ENCODE measurements at places on chromosomes 13 and 19. TPM values are rescaled to one million over a fixed set of nuclear protein-coding genes. Genes with fewer than 3 reads are reported as not detected.

The PSG2 gene
- not detected for total RNA-seq

The RFPL4AL1 gene
- total RNA-seq: 0.38 TPM

The GIPR gene
- 3.2 TPM for total RNA-seq

The DCT gene
- not detected for total RNA-seq

The RAB3D gene
- total RNA-seq: 3.3 TPM

The IQCN gene
- total RNA-seq: 0.99 TPM

The SUCLA2 gene
- total RNA-seq: 29.2 TPM

The IL12RB1 gene
- not detected for total RNA-seq

The ZNF575 gene
- 1.6 TPM for total RNA-seq

The NCAN gene
- 0.03 TPM for total RNA-seq

The PRSS57 gene
- total RNA-seq: not detected

The ZNF728 gene
- not detected for total RNA-seq

The MBD3L2 gene
- total RNA-seq: not detected

The ZSCAN4 gene
- total RNA-seq: not detected

The ARHGAP33 gene
- 4.9 TPM for total RNA-seq

The PNMA8A gene
- total RNA-seq: 10.0 TPM

The ZNF766 gene
- total RNA-seq: 10.3 TPM

The FBXO17 gene
- total RNA-seq: 64.1 TPM

The SBSN gene
- 3.0 TPM for total RNA-seq

The NRTN gene
- 1.6 TPM for total RNA-seq

The TMEM145 gene
- total RNA-seq: 3.6 TPM

All from A549 treated with GW870086 at 1 μM for 4 hours (cell line).